ENCODE measurements at places on chromosomes 1 and 21.

DNA sequence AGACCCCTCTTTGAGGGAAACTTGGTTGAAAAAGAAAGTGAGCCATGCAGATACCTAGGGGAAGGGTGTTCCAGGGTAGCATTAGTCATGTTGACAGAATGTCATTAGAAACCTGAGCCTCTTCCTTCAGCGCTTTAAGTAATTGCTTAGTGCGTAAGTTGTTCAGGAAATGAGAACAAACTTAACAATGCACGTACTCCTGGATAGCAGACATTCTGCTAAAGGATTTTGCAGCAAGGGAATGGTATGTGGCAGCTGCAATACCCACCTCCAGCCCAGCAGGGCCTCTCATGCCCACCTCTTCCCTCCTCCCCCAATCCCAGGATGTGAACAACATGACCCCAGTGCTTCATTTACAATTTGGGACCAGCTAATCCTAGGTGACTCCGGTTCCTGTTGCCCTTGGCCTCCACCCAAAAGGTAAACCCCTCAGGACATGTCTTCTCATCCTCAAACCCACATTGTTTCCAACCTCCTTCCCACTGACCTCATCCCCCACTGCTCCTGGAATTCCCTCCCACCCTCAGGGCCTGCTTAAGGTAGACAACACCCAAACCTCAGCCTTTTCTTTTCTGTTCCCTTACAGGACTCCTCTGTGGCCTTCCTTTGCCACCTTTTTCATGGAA lies 98.0 kb upstream of the BCAR3 start:
- no peak for DNase-seq

GRCh38 chr1:155893389-155894142 lies 17.6 kb downstream of the RIT1 start:
- DNase-seq, result no peak

GRCh38 chr1:9724706-9725476 lies 73.4 kb downstream of the PIK3CD start:
- DNase-seq, result no peak

- DNase-seq, result no peak
Observed at GRCh38 chr1:112761714-112762480, 46.8 kb upstream of the PPM1J start.

- no peak for DNase-seq
Observed at GRCh38 chr21:25578056-25578961, 29.0 kb downstream of the MRPL39 start.

DNA sequence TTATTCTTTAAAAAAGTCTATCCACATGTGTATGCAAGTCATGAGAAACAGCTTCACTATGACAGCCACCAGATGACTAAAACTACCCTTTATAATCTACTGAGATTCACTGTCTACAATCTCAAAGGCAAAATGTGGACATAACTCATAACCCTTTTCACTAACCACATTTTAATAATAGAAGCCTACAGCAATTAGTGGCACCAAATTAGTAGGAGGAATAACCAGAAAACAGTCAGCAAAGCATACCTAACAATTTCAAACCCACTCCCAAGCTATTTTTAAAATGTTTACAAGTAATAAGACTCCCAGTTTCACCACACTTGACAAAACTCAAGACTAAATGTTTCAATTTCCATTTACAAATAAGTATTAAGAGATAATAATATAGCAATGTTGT lies 442.9 kb downstream of the PTPRC start:
- no peak for DNase-seq

- no peak for DNase-seq
Observed at GRCh38 chr1:3093898-3094626, 25.1 kb downstream of the PRDM16 start.

GRCh38 chr21:38797470-38797869 lies 8.3 kb upstream of the ETS2 start:
- no peak for DNase-seq

DNA sequence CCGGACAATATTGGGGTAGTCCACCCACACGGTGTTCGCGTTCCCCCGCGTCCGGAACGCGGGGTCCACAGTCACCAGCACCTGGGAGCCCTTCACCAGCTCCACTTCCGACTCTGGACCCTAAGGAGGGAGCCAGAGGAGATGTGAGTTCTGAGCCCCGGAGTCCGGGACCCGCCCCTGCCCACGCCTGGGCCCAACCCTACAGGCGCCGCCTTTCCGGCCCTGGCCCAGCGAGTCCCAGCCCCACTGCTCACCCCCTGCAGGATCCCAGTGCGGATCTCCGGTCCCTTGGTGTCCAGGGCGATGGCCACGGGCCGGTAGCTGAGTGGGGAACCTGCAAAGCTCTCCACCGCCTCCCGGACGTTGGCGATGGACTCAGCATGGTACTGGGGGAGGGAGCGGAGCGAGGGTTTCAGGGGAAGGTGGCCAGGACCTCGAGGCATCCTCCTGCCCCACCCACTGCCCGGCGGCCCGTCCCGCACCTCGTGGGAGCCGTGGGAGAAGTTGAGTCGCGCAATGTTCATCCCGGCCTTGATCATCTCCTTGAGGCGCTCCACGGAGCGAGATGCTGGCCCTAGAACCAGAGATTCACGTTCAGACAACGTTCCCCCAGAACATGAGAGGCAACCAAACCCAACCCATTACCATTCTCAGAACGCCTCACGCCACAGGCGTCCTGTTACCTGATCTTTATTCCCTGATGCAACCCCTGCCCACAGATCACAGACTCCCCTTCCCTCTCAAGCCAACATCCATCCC lies 5.9 kb downstream of the PKLR start:
- no peak for DNase-seq

GRCh38 chr1:167893798-167894197 lies 20.1 kb downstream of the ADCY10 start:
- no peak for DNase-seq

GRCh38 chr1:37883671-37884070 lies 24.3 kb upstream of the MTF1 start:
- DNase-seq, result no peak

Measured in globus pallidus (tissue), 1 donor.